ENCODE measurements at places on chromosomes 11 and 22.

GRCh38 chr11:117374316-117375055, 46.8 kb downstream of the CEP164 start:
- DNase-seq: no peak

- no peak for DNase-seq
Observed at GRCh38 chr22:47036936-47037485, 274.6 kb downstream of the TBC1D22A start.

GRCh38 chr11:35043936-35044335, 95.0 kb upstream of the CD44 start:
- no peak for DNase-seq

DNA sequence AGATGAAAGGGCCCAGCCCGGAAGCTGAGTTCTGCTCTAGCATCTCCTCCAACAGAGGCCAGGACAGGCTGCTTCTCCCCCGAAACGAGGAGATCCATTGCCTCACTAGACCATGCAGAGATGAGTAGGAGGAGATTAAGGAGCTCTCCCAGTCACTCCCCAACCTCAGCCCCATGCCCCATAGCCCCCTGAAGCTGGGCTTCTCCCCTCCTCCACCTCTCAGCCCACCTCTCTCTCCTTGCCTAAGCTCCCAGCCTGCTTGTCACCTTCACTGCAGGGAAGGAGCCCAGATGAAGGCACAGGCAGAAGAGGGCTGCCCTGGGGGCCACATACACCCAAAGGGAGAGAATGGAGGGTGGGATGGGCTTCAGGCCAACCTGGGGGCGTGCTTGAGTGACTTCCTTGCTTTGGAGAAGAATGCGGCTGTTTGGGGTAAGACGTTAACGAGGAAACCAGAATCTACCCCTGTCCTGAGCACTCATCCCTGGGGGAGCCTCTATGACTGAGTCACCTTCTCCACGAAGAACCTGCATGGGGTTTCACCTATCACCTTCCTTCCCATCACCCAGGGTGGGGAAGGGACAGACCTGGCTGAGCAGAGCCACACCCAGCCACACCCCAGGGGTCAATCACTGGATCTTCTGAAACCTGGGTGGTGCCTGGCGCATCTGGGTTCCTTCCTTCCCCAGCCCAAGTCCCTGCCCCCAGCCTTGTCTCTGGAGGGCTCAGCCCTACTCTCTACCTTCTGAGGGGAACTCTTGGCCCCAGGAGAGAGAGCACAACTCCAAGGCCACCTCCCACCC, 11.6 kb upstream of the GNAZ start:
- DNase-seq: no peak

DNA sequence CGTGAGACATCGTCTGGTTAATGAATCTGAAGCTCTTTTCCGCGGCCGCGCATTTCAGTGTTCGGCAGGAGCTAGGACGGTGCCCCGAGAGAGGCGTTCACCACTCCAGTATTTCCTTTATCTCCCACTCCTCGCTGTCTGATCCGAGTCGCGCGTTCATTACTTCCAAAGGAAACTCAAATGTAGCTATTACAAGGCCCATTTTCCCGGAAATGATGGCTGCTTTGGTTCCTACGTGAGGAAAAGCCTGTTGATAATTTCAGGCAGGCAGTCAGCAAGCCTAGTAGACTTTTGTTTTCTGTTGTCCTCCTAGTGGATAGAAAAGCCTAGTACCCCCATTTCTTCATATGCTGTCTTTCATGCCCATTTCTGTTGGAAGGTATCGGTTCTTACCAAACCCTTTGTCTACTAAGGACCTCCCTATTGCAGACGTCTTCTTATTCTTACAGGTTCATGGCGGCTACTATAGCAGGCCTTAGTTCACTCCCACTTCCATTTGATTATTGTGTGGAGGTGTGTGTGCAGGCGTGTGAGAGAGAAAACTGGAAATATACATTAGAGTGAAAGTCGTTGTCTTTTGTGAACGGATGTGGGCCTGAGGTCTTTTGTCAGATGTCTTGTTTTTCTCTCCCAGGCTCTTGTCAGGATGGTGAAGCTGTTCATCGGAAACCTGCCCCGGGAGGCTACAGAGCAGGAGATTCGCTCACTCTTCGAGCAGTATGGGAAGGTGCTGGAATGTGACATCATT, 737 bp downstream of the RBM4 start:
- no peak for DNase-seq

- DNase-seq: no peak
Observed at GRCh38 chr22:43128116-43128515, 15.1 kb downstream of the MCAT start.

Measured in stimulated activated CD4-positive, alpha-beta T cell treated with anti-CD3 and anti-CD28 coated beads, Interleukin-4, amount 100 ng/mL, for 4 hours (primary cell).